ENCODE measurements at places on chromosomes 7 and 10.

- DNase-seq: no peak
Measured at GRCh38 chr7:93992421-93993110, 11.6 kb downstream of the BET1 start.

DNA sequence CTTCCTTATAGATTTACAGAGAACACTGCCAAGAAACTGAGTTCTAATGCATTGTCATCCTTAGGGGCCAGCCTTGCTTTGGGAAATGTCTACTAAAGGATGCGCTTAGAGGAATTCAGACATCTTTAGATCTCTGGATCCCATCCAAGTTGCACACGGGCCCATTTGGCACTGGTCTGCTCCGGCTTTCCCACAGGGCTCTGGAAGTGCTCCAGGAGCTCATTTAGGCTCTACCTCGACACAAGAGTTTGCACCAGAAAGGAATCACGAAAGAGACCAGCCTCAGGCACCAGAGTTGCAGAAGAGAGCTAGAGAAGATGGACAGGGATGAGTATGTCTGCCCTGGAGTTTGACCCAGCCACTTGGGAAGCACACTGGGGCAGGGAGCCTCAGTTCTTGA, 150.1 kb upstream of the TMEM72 start:
- DNase-seq: no peak

DNA sequence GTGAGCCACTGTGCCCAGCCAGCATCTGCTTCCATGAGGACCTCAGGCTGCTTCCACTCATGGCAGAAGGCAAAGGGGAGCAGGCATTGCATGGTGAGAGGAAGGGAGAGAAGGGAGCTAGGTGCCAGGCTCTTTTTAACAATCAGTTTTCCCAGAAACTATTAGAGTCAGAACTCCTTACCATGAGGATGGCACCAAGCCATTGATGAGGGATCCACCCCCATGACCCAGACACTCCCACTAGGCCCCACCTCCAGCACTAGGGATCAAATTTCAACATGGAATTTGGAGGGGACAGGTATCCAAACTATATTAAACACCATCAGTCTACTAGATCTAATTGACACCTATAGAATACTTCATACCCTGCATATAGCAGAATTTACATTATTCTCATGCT, 14.2 kb upstream of the MCM10 start:
- no peak for DNase-seq

DNA sequence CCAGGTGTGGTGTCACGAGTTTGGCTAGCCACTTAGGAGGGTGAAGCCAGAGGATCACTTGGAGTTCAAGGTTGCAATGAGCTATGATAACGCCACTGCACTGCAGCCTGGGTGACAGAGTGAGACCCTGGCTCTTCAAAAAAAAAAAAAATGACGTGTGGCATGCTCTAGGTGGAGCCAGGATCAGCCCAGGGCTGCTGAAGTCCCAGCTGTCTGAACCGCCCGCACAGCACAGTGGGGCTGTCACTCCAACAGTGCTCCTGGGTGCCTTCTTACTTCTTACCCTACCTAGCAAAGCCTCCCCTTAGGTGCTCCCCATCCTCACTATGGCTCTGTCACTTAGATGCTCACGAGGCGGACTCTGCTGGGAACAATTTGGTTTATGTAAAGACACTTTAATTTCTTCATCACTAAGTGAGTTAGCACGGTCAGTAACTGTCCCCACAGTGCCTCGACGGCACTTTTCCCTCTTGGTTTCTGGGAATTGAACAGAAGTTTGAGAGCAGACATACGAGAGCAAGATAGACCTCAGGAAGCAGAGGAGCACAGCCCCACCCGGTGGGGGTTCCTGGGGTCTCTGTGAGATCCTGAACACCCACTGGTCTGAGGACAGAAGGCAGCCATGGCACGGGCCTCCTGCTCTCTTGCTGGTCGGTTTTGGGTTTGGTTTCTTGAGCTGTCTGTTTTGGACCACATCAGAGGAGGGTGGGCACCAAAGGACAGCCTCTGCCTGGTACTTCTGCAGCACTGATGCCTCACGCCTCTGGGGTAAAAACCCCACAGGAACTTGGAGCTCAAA, 66.2 kb upstream of the BTBD16 start:
- DNase-seq: no peak

DNA sequence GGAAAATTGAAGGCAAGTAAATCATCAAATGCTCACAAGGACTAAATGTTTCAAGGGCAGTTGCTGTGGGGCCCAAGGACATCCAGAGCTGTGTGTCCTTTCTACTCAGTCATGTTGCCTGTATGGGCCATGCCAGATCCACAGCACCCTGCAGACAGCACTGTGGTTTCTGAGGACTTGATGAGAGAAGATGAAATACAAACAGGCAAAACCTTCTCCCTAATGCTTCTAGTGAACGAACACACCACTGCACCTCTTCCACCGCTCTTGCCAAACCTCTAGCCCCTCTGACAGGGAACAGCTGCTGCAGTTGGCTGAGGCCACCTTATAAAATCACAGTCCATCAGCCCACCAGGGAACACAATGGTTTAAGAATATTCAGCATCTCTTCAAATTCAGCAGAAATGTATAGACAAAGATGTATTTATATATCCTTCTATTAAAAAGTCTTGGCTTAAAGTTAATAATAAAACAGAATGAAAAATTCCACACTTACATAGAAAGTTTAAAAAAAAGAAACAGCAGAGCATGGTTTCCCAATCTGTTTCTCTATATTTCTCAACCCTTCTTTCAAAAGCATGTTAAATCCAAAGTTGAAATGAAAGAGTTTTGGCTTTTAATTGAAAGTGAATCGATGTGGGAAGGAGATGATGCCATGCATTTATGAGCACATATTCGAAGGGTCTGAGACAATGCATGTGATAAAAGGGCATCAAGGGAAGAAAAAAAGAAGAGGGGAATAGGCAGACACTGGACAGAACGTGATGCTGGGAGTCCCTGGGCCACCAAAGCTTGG, 14.0 kb downstream of the CYP3A7 start:
- no peak for DNase-seq

GRCh38 chr10:52956861-52957260, 184.3 kb upstream of the MBL2 start:
- no peak for DNase-seq

GRCh38 chr10:86960003-86960862, 1.8 kb downstream of the SNCG start:
- DNase-seq: no peak

- DNase-seq: no peak
Measured at GRCh38 chr7:87226495-87226894, 7.0 kb upstream of the TMEM243 start.

GRCh38 chr7:73856941-73857340, 4.0 kb upstream of the TMEM270 start:
- no peak for DNase-seq
